ENCODE measurements at places on chromosomes 13 and 19. TPM values are rescaled to one million over a fixed set of nuclear protein-coding genes. Genes with fewer than 3 reads are reported as not detected.
A peak's percentile ranks its signal among the peaks of the same experiment; 100 is the strongest.

The ZNF728 gene
- not detected for total RNA-seq

The ZNF723 gene
- not detected for total RNA-seq

GRCh38 chr13:50080203-50080910, 65.1 kb downstream of the KCNRG start:
- DNase-seq, result peak; percentile 12

DNA sequence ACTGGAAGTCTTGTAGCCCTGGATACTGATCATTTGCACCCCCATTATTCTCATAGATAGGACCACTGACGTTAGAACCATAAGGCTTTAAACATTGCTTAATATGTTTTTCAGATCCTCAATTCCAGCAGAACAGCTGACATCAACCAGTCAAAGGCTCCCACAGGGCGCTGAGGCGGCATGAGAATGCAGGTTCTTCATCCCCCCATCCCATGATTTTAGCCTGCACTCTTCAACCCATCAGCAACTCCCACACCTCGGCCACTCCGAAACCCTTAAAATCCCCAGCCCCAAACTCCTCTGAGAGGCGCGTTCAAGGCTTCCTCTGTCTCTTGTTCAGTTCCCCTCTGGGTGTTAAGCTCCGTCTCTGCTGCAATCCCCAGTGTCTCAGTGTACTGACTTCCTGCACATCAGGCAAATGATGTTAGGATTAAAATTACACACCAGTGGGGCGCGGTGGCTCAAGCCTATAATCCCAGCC, 24.3 kb upstream of the LAMP1 start:
- DNase-seq, result no peak

DNA sequence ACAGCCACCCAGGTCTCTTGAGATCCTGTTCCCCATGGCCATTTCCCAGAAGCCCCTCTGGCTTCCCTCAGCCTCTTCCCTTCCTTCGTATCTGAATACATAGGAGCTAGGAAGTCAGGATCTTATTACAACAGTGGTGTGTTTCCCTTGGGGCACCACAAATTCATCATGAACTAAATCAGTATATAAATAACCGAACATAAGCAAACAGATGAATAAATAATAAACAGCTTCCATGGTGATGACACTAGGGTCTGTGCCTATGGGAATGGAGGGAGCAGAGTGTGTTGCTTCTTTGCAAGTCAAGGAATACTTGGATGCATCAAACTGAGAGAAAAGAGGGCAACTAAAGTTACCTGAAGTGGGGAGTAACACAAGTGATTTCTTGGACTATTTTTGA, 527.6 kb downstream of the LMO7 start:
- DNase-seq, result no peak

The CBARP gene
- 26.2 TPM for total RNA-seq

DNA sequence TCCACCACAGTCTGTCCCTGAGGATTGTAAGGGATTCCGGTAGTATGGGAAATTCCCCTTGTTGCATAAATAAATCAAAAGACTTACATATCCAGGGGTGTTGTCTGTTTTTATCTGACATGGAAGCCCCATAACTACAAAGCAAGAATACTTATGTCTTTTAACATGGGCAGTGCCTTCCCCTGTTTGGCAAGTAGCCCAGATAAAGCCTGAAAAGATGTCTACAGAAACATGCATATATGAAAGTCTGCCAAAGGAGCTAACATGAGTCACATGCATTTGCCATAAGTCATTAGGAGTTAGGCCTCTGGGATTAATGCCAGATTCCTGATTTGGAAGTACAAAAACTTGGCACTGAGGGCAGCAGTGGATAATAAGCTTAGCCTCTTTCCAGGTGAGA, 62.1 kb downstream of the ZNF737 start:
- no peak for DNase-seq

The SAFB gene
- total RNA-seq, result 176 TPM

GRCh38 chr13:52780611-52781010, 41.0 kb upstream of the CNMD start:
- no peak for DNase-seq

DNA sequence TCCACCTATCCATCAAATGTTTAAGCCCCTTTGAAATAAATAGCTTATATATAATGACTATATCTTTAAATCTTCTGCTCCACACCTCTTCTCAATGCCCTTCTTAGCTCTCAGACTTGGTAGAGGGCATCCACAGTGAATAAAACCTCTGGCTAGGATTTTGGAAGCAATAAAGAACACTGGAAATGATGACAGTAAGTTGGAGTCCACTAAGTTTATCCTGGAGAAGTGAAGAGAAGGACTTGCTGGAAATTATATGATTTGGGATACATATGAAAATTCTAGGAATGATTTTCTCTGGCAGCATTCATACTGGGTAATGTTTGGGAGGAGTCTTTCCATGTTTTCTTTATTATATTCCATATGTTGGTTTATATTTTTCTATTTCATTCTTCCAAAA, 133.5 kb upstream of the KL start:
- no peak for DNase-seq

GRCh38 chr13:74316547-74316946, 182.3 kb upstream of the KLF12 start:
- DNase-seq, result no peak

- no peak for DNase-seq
Observed at GRCh38 chr19:28920269-28921066, 292.5 kb downstream of the UQCRFS1 start.

GRCh38 chr13:41956272-41956671, 4.6 kb downstream of the VWA8 start:
- no peak for DNase-seq

Measured in neural crest cell (in vitro differentiated cells).